IPS DF 19.7 (cell line): ENCODE measurements at places on chromosomes 2 and 18.

DNA sequence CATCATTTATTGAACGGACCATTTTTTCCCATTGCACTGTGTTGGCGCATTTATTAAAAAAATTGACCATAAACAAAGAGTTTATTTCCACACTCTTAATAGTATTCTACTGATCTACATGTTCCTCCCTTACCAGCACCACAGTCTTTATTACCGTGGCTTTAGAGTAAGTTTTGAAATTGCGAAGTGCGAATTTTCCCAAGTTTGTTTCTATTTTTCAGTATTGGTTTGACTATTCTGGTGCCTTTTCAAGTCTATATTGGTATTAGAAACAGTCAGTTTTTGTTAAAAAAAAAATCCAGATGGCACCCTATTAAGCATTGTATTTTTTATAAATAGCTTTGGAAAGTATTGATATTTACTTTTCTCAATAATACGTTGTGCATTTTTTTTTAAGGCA lies 795.1 kb upstream of the HS6ST1 start:
- no peak for DNase-seq

DNA sequence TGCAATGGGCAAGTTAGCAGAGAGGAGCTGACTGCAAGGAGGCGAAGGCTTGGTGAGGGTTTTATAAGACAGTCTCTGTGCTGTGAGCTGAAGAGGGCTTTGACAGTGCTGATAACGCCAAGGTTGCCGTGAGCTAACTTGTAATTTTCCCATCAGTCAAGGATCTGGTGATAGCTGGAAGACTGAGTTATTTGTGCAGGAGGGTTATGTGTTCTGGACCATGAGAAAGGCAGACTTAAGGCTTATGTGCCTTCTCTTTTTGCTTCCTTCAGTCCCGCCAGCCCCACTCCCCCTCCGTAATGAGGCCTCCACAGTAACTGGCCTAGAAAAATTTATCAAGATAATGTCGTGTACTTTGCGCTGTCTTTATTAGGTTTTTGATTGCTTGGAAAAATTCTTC lies 94.6 kb downstream of the RTP5 start:
- no peak for DNase-seq

GRCh38 chr2:193743089-193743488 lies 1548.4 kb upstream of the TMEFF2 start:
- no peak for DNase-seq

GRCh38 chr2:88622307-88622706 lies 5.0 kb downstream of the EIF2AK3 start:
- DNase-seq = no peak

DNA sequence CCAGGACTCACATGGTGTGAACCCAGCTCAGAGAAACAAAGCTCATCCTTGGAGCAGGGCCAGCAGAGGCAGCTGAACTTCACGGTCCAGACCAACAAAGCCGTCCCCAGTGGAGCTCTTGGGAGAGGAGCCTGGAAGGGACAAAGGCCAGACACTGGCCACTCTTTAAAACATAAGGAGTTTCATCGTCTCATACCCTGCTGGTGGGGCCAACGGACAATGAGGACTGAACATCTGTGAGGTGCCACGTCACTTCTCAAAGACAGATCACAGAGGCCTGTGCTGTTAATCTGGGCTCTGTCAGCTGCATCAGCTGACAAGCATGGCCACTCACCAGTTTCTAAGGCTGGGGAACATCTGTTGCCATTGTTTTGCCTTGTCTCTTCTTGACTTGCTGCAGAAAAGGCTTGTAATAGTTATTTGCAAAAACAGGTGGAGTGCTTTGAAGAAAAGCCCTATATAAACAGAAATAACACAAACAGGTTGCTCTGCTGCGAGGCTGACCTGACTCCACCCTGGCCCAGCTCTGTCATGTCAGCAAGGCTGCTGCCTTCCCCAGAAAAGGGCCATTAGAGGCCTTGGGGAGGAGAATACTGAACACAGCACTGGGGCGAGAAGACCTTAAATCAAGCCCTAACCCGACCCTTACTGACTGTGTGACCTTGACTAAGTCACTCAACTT lies 68.1 kb upstream of the DAPL1 start:
- no peak for DNase-seq

GRCh38 chr2:230166557-230167170 lies 53.1 kb downstream of the SP110 start:
- no peak for DNase-seq

DNA sequence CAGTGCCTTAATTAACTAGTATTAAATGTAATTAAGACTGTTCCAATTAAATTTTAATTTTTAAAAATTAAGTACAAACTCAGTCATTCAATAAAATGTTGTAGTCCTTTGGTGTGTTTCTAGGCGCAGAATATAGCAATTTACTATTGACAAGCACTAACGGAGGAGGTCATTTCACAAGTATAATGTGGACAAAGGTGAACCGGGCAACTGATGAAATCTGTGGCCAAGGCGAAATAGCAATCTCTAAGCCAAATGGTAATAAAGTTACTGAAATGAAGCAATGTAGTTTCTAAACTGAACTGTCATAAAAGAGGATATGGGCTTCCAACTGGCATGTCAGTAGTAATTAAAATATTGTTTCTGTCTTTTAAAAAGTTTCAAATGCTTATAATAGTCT lies 27.5 kb downstream of the FIGN start:
- DNase-seq = no peak

DNA sequence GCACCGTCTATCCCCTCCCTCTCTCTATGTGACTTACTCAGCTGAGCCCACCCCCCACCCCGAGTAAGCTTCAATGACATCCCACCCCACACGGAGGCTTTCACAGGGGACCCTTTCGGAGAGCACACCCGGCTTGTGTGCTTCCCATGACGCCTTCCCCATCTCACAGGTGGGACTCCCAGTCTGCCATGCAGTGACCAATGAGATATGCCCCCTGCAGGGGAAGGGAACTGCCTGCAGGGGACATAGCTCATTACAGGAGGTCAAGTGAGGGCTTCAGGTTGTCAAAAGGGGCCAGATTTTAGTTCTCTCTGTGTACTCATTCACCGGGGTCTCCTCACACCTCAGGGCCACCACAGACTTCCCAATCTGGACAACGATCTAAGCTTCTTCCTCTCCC lies 112.6 kb downstream of the GAREM1 start:
- DNase-seq = no peak
